Endothelial cell (in vitro differentiated cells): ENCODE measurements at places on chromosomes 4 and X. TPM values are rescaled to one million over a fixed set of nuclear protein-coding genes. Genes with fewer than 3 reads are reported as not detected.

DNA sequence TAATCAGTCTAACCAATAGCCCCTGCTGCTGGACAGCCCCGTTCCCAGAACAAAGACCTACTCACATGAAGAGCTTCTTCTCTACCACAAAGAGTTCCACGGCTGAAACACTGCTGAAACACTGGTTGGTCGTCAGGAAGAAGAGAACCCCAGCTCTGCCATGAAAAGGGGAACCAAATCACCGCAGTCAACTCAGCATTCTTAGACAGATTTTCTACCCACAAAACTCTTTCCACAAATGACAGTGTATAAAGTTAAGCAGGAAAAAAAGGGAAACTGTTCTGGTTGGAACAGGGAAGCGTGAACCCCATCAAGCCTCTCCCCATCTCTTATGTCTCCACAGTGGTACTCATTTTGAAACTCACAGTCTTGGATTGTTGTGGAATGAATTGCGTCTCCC is 57.3 kb downstream of the ABCG2 start:
- H3K4me3 ChIP-seq: no peak overlapping the region
- H3K27ac ChIP-seq: no peak overlapping the region
- peaks cover 11% of the 10 kb centered on the region for H3K4me1 ChIP-seq
- H3K27me3 ChIP-seq: no peaks in the 10 kb centered on the region

MAGEA1 gene
- not detected for total RNA-seq

GLRB gene
- 1.0 TPM for total RNA-seq

FAT4 gene
- total RNA-seq: 92.8 TPM

DNA sequence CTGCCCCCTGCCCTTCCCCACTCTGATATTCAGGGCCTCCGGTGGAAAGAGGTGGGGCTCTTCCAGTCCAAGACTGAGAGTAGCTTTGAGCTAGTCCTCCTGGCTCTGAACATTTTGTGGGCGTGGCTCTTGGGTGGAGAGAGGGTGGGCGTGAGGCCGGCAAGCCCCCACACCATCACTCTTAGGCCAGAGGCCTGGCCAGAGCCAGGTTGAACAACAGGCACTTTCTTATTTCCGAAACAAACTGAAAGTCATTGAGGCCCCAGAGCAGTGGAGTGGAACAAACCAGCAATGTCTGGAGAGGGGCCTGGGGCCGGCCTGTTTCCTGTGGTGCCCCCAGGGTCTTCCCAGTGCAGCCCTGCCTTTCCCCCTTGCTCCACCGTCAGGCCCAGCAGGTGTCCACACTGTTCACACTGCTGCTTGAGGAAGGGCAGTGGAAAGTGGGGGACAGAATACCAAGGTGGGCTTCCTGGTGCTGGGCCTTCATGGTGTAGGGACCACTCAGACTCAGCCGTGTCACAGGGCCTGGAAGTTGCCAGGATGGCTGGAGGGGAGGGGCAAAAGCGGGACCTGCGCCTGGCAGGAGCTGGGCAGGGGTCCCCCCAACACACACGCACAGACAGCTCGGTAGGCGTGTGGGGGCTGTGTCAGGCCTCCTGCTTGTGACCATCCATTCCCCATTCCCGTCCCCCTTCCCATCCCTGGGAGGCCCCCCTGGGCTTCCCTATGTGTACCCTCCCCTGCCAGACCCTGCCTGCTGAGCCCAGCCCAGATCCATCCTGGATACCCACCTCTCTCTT is 2.9 kb downstream of the ADRA2C start:
- peaks cover 10% of the 10 kb centered on the region for H3K27me3 ChIP-seq
- H3K4me1 ChIP-seq: peaks cover 6% of the 10 kb centered on the region
- H3K36me3 ChIP-seq: peaks cover 3% of the 10 kb centered on the region
- H3K4me3 ChIP-seq: no peak overlapping the region
- H3K27ac ChIP-seq: no peak overlapping the region
